ENCODE measurements at places on chromosomes 4 and X.

DNA sequence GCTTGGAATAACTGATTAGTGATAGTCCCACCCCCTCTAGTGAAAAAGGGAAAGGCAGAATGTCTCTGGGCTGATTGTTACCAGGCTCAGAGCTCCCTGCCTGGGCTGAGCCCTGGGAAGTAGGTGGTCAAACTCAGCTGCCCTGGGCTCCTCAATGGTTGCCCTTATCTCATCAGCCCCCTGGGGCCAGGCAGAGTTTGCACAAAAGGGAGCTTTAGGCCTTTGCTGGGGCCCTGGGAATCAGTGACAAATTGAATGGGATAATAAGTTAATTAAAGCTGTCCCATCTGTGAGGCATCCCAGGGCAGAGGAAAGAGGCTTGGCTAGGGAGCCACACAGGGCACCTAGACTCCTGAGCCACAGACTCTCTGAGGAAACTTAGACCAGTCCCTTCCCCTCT lies 89.0 kb downstream of the EFNB1 start:
- no peak for DNase-seq

GRCh38 chr4:40350627-40351227 lies 15.6 kb downstream of the CHRNA9 start:
- no peak for DNase-seq

- no peak for DNase-seq
Measured at GRCh38 chrX:30570505-30570904, 7.1 kb downstream of the TASL start.

DNA sequence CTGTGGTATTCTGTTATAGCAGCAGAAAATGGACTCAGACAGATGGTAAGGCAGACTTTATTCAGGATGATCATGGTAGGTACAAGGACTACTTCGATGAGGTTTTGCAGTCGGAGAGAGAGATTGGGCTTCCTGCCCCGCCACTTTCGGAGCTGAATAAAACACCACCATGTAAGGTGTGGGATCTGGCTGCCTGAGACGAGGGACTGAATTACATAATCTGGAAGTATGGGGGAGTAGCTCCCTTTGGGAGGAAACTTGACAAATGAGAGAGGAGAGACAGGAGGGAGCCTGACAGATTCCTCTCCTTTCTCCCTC lies 255.5 kb upstream of the GATB start:
- no peak for DNase-seq

DNA sequence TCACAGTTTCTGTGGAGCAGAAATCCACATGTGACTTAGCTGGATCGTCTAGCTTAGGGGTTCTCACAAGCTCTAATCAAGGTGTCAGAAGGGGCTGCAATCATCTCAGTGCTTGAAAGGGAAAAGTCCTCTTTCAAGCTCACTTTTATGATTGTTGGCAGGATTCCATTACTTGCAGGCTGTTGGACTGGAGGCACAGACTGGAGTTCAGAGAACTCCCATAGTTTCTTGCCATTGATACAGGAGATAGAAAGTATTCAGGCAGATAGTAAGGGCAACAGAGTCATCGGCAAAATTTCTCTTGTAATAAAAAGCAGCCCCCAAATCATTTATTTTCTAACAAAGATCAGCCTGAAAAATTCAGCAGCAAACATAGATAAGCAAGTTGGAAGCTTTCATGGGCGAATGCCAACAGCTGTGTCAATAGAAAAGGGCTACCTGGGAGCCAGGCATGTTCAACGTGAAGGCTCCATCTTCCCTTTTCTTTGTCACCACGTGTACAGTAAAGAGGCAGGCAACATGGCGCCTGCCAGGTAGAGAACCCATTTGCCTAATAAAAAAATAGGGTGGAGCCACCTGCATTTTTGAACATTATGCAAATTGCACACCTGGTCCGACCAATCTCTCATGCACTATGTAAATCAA lies 64.4 kb downstream of the CXCL13 start:
- DNase-seq = no peak

- DNase-seq = no peak
Measured at GRCh38 chr4:74583089-74583700, 138.3 kb downstream of the AREG start.

DNA sequence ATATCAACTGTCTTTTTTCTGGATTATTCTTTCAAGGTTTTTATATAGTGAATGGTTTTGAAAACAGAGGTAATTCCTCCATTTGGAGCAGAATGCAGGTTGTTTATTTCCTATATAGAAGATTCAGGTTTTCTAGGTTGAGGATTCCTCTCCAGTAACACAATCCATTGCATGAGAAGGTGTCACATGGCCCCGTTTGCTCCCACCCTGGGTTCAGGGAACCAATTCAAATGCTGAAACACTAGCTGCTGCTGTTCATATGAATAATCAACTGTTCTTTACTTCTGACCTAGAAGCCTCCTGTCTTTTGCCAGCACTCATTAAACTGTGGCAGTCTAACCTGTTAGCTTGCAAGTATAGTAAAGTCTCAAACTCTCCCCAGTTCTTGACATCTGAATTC lies 1316.9 kb upstream of the TENM3 start:
- DNase-seq = no peak

- no peak for DNase-seq
Measured at GRCh38 chrX:2732076-2732475, 19.8 kb upstream of the XG start.

DNA sequence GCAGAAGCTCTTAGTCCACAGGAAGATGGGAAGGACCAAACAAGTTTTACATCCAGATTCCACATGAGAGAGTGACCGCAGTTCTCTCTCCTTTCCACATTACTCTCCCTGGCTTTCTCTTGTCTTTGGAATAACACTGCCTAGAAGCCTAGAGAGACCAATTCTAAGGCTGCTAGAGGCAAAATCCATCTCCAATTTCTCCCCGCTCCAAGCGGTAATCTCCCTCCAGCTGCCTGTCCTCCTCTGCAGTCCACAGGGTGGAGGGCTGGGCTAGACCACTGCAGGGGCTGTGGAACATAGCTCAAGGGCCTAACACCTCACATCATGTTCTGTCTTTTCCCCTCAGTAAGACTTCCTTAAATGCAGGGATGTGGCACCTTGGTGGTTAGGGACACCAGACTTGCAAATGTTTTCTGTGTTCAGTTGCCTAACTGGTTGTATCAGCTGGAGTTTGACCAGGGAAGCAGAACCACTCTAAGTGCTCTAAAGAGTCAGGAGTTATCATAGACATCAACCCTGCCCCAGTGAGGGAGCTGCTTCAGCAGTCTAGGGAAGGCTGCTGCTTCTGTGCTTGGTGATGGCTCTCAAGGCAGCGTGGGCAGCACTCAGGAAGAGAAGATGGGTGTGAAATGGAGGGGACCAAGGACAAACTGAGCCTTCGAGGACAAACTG lies 423.1 kb downstream of the BCOR start:
- no peak for DNase-seq

GRCh38 chr4:97531351-97531750 lies 611.9 kb downstream of the STPG2 start:
- no peak for DNase-seq

DNA sequence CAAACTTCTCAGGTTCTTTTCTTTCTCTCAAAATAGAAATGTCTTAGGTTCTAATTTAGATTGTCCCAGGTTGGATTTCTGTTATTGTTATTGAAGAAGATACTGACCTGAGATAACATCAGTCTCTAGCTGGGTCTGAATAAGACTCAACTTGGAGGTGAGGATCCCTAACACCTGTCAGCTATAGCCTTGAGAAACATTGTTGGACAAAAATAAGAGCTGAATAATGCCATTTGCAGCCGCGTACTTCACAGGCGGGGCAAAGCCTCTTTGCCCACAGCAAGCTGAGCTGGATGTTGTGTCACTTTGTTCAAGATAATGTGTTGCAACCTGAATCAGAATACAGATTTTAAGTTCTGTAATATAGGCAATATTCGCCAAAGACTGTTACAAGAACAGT lies 35.6 kb downstream of the VCX3B start:
- no peak for DNase-seq

GRCh38 chr4:166318810-166319525 lies 445.9 kb downstream of the TLL1 start:
- no peak for DNase-seq

DNA sequence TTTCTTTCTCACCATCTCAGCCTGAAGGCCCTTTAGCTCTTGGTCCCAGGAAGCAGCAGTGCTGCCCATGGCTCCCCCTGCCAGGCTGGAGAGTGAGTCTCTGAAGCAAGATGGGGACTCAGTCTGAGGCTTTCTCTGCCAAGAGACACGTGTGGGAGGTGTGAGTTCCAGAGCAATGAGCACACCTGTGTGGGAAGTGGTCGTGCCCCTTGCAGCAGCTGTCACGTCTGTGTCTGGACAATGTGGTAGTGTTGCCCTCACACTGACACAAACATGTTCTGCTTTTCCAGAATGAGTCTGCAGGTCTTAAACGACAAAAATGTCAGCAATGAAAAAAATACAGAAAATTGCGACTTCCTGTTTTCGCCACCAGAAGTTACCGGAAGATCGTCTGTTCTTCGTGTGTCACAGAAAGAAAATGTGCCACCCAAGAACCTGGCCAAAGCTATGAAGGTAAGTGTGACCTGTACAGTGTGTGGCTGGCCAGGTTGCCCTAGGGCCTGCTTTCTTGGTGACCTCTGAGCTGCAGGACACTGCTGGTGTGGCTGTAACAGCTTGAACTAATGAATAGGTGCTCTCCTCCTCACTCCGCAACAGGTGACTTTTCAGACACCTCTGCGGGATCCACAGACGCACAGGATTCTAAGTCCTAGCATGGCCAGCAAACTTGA lies 1.9 kb downstream of the TACC3 start:
- peak; percentile 31 for DNase-seq

GRCh38 chrX:124902953-124903352 lies 416.7 kb upstream of the TEX13C start:
- no peak for DNase-seq

DNA sequence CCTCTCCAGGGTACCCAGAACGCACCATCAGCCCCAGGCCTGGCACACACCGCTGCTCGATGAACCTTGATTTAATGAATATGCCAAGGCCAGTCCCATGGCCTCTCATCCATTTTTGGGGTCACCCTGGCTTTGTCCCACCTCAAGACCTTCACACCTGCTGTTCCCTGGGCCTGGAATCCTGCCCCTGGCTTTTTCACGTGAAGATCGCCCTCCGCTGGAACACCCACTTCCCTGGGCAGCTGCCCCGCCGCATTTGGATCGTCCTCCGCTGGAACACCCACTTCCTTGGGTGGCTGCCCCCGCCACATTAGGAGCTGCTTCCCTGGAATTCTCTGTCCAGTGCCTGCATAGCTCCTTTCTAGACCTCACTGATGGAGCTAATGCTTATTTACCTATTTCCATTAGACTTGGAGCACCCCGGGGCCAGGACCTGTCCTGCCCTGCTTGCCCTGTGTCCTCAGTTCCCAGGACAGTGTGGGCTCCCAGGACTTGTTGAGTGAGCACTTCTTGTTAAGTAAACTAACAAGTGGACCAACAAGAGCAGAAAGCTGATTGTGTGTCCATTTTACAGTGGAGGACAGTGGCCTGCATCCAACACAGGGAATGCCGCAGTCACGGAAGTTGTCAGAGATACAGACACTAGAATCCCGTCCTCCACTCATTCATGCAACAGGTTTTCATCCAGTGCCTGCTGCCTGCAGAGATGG lies 12.5 kb downstream of the BLOC1S4 start:
- DNase-seq = no peak

DNA sequence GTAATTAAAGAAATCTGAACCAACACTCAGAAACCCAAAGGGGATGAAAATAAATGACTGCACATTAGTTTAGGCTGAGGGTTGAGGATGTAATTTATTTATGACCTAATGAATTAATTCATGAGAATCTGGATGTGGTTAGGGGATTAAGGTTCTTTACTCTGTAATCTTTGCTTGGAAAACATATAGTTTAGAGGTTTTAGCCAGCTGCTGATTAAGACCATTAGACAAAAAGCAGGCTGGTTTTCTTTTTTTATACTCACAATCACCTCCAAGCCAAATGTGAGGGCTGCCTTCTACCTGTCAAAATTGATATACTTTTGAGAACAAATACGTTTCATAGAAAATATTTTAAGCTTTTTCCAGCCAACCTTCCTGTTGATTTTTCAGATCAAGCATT lies 2705.8 kb downstream of the PCDH7 start:
- no peak for DNase-seq

DNA sequence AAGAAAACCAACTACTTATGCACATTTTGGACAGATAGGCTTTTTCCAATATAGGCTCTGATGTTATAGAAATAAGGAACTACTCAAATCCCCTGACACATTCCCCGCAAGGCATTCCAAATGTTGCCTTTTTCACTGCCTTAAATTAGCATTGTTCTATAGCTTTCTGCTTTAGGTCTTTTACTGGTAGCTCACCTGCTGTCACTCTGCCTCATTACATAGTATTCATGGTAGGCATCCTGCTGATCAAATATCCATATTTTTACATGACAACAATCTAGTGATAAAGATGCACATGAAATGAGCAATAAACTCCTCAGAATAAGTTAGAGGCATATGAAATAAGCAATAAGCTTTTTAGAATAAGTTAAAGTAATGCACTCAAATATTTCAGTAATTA lies 542.7 kb downstream of the FAM133A start:
- DNase-seq = no peak

- DNase-seq = peak; percentile 69
Measured at GRCh38 chr4:3201718-3202702, 46.9 kb upstream of the MSANTD1 start.

DNA sequence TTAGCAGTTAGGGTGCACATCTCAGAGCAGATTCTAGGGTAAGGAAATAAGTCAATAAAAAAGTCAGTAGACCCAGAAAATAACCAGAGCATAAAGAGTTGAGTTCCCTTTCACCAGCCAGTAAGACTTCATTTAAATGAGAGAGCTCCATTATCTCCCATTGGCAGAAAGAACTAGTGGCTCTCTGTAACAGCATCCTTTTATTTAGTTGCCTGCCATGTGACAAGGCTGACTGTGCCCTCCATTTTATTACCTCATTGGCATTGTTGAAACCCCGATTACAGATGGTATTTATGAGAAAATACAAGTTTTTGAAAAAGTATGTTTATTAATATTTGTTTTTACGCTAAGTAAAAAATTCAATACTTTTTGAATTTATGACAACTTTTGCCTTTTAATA lies 859.5 kb upstream of the NDST4 start:
- no peak for DNase-seq

DNA sequence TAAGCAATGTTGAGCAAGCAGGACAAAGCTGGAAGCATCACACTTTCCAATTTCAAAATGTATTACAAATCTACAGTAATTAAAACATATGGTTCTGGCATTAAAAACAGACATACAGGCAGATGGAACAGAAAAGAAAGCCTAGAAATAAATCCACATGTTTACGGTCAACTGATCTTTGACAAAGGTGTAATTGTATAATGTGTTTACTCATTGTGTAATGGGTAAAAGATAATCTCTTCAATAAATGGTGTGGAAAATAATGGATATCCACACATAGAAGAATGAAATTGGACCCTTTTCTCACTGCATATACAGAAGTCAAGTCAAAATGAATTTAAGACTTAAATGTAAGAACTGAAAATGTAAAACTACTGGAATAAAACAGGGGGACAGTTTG lies 394.2 kb downstream of the ANKRD50 start:
- no peak for DNase-seq

GRCh38 chrX:152897222-152898131 lies at the start of gene ZNF185:
ZNF185 (plus strand) TSS chrX:152898067; CDS start chrX:152914490, 16,423 bp downstream.
- DNase-seq = no peak

DNA sequence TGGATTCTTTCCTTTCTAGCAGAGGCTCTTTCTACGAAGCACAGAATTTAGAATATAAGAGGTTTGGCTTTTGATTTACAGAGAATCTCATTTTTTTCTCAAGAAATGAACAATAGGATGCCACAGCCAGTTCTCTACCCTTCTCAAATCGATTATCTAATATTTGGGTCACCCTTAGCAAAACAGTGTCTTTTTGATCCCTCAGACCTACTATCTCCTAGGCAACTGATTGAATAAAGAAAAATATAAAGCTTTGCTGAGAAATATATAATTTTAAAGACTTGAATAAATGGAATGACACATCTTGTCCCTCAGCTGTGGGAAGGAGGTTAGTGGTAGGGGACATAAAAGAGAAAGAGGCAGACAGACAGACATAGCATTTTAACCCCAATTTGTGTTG lies 153.3 kb downstream of the SH3KBP1 start:
- DNase-seq = no peak
